ENCODE measurements at places on chromosomes 1 and 21.

GRCh38 chr1:68322096-68322495 is 89.8 kb upstream of the WLS start:
- DNase-seq: no peak

- no peak for DNase-seq
Observed at GRCh38 chr1:181482521-181483284, 614 bp upstream of the CACNA1E start.

DNA sequence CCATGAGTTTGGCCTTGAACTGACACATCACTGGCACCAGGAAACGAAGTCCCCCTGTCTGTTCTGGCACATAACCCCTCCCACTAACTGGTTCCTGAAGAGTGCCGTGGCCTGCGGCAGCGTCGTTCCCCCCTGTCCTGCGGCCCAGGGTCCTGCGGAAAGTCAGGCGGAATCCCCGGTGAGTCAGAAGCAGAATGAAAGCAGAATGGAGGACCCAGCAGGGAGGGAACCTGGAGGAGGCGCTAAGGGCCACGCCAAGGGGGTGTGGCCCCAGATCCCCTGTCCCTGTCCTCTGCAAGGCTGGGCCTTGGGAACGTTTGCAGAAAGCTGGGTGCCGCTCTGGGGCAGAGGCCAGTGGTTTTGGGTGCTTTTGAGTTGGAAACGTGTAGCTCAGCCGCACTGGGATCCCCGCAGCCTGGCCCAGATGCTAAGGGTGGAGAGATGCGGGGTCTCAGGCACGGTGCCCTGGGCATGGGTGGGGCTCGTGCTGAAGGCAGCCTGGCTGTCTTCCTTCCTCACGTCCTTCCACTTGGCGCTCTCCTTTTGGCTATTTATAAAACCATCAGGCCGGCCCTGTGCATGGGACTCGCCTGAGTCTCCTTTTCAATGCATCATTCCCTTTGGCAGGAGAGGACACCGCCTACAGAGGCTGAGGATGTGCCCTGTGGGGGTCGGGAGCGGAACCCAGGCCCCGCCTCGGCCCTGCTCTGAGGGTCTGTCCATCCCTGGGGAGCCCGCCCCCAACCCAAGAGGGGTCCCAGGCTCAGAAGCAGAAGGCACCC is 36.2 kb downstream of the TP73 start:
- no peak for DNase-seq

GRCh38 chr1:6602669-6603237 is at the start of gene KLHL21:
Gene KLHL21, minus strand, starts transcription at chr1:6602869. Its CDS starts 52 bp downstream, at chr1:6602817.
- DNase-seq: peak; percentile 69

GRCh38 chr1:183720028-183720427 is 66.9 kb upstream of the APOBEC4 start:
- DNase-seq: no peak

DNA sequence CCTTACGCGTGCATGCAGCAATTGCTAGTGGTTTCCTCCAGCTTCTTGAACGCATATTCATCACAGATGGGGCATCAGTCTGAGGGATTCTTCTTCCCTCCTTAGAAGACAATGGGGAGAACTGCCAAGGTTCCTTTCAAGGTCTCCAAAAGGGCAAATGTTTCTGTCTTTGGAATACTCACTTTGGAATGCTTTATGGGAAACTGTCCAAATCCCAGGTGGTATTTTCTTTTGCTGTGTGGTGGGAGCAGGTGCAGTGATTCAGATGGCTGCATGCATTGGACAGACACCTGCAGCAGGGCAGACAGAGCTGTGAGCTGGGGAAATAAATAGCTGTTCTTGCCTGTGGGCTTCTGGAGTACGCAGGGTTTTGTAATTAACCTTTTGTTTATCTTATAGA is 40.5 kb downstream of the URB2 start:
- DNase-seq: no peak

DNA sequence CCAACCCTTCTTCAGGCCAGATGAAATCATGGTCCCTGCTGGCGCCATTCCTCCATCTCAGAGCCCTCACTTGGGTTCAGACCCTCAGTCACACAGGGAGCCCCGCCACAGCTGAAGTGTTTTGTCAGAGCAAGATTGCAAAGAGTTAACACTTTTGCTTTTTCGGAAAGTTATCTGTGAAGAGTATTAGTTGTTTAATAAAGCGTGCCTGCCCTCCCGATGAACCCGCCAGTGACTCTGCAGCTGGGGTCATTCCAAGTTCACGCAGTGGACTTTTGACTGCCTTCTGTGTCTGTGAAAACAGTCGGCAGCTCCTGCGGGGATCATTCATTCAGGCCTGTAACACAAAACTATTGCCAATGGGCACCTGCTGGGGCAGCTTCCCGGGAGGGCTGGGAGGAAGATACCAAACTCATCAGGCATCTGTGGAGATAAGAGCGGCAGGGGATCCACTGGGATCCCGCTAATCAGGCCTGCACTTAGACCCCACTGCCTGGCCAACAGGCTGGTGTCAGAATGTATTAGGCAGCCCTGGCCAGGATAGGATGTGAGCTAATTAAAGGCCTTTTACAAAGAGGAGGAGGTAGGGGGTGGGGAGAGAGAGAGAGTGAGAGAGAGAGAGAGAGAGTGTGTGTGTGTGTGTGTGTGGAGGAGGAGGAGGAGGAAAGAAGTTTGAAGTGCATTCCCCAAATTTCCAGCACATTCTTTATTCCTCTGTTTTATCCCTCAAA is 184.5 kb downstream of the DHRS3 start:
- no peak for DNase-seq

GRCh38 chr1:66542811-66543767 is 9.1 kb downstream of the SGIP1 start:
- DNase-seq: no peak

DNA sequence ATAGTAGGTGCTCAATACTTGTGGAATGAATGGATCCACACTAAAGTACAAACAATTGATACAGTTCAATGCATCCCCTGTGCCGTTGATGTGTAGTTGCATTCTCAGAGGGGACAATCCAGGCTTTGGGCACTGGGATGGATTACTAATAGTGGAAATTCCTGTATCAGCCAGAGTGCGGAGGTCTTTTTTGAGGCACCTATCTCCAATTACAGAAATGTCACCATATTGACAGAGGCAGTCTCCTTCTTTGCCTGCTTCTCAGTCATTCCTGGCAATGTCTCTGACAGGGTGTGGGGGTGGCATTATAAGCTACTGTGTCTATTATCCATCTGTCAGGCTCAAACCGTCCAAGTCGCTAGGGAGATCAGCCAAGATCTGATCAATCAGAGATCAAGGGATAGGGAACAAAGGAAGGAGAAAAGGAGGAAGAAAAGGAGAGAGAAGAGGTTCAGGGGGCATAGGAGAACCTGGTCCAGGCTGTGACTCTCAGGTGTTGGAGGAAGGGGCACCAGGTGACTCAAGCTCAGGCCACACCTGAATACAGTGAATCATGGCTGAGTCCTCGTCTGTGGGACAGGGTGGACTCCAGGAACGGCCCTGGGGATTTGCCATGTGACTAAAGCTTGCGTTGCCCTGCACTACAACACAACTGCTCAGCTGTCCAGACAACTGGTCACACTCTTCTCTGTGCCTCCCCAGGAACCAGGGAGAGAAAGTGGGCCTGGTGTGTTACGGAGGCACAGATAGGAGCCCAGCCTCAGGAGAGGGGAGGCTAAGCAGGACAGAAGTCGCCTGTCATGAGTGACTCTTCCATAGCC is 3.4 kb upstream of the LAMB3 start:
- DNase-seq: no peak

DNA sequence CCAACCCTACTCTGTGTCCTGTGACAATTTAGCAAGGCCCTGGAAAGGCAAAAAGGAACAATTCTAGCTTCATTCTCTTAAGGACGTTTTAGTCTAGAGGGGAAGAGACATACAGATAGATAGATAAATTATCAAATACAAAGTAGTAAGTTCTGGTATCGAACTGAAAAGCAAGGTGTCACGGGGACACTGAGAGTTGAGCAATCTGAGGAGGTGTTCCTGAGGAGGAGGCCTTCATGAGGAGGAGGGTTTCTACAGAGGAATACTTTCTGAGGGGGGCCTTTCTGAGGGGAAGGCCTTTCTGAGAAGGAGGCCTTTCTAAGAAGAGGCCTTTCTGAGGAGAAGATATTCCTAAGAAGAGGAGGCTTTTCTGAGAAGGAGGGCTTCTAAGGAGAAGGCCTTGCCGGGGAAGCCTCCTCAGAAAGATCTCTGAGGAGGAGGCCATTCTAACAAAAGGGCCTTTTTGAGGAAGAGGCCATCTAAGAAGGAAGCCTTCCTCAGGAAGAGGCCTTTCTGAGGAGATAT is 155.9 kb upstream of the COA6 start:
- DNase-seq: no peak

DNA sequence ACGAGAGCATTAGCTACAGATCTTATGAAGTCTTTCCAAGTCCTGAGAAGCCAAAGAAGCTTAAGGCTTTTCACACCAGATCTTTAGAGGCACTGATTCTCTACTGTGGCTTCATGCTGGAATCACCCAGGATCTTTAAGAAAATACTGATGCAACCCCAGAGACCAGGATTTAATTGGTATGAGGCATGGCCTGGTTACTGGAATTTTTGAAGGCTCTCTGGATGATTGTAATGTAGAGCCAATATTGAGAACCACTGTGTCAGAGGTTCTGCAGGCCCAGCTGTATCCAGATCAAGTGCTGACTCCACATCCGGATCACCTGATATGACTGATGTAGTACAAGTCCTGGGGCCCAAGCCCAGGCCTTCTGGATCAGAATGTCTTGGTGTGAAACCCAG is 105.7 kb downstream of the PLPPR5 start:
- DNase-seq: no peak

DNA sequence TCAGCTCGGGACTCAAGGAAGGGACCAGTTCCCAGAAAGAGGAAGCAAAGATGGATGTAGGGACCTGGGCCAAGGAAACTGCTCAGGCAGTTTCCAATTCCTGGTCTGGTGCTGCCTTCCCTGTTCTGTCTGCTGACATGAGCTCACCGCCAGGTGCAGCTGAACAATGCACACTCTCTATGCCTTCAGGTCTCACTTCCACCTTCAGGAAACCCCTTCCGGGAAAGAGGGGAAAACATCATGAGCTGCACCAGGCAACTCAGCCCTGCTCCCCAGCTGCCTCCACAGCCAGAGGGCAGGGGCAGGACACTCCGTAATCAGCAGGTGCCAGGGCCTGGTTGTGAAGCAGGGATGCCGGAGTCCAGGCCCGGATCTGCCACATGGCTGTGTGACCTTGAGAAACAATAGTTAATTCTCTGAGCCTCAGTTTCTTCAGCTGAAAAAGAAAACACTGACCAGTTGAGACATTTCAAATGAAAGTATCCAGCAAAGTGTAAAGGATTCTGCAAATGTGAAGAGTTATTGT is 27.8 kb downstream of the SMIM12 start:
- no peak for DNase-seq

- DNase-seq: no peak
Observed at GRCh38 chr1:100482748-100483147, 55.2 kb upstream of the GPR88 start.

DNA sequence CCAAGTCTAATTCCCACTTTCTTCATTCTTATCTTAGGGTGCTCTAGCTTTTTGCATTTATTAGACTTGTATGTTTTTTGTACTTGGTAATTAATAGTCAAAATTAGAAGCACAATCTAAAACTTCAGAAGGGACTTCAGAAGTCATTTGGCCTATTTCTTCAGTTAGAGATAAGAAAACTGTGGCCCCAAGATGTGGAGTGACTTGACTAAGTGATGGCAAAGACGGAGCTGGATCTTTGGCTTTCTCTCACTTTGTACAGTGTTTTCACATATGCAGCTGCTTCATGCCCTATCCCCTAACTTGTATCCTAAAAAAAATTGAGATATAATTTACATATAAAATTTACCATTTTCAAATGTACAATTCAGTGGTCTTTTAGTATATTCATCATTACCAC is 21.7 kb downstream of the EPB41 start:
- DNase-seq: no peak

- DNase-seq: no peak
Observed at GRCh38 chr1:153490272-153491051, 30.0 kb upstream of the S100A7 start.

DNA sequence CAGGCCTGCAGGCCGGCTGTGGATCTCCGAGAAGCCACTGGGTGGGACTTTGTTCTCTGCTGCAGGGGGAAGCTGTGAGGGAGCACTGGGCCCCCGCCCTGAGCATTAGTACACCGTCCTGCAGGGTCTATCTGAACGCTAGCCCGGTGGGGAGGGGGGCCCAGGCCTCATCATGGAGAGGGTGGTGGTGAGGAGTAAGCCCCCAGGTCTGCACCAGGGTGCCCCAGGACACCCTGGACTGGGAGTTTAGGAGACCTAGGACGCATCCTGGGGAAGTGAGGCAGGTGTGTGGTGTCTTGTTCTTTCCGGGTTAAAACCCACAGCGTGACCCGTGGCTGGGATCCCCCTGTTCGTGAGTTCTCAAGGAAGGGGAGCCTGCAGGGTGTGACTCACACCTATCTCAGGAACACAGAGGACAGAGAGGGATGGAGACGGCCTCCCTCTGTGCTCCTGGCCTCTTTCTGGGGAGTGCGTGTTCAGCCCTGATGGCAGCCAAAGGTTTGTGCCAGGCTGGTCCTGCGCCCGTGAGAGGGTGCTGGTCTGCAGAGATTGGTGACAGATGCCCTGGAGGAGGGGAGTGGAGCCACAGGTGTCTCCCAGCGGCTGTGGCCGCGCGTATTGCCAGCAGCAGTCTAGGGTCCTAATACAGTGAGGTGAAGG is 44.8 kb downstream of the AGPAT3 start:
- DNase-seq: no peak

DNA sequence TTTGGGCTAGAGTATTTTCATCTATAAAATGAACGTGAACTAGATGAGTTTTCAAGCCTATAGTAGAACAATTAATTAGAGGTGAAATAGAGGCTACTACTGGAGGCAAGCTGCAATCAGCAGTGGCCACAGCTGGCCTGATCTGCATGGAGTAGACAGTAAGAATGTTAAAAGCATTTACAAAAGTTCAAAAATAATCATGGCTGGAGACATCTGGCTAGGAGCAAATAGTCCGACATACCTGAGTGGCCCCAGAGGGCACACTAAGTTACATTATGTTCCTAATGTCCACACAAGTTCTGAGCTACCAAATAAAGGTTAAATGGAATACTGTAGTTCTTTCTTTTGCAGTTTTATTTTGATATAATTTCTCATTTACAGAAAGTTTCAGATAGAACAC is 28.0 kb downstream of the MPZL1 start:
- DNase-seq: no peak

- DNase-seq: no peak
Observed at GRCh38 chr21:41032541-41032940, 135.4 kb upstream of the BACE2 start.

DNA sequence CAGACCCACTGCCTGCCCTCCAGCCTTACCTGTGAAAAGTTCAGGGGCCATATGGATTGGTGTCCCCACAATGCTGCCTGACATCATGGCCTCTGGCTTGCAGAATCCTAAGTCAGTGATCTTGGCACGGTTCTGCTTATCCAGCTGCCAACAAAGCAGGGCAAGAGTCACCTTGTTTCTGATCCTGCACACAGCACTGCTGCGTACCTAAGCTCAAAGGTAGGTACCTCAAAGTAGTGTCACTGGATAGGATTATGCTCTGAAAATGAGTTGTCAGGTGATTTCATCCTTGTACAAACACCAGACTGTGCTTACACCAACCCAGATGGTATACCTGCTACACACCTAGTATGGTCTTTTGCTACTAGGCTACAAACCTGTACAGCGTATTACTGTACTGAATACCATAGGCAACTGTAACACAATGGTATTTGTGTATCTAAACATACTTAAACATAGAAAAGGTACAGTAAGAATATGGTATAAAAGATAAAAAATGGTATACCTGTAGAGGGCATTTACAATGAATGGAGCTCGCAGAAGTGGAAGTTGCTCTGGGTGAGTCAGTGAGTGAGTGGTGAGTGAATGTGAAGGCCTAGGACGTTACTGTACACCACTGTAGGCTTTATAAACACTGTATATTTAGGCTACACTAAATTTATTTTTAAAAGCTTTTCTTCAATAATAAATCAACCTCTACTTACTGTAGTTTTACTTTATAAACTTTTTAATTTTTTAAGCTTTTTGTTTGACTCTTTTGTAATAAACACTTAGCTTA is 29.1 kb upstream of the RBBP5 start:
- DNase-seq: no peak
